Activated CD4-positive, alpha-beta memory T cell treated with anti-CD3 and anti-CD28 coated beads, Interleukin-2, amount 10 ng/mL, durations not matched to agents 7 days and 5 days (primary cell): ENCODE measurements at places on chromosomes 3 and 15. TPM values are rescaled to one million over a fixed set of nuclear protein-coding genes. Genes with fewer than 3 reads are reported as not detected.
A peak's percentile ranks its signal among the peaks of the same experiment; 100 is the strongest.

GRCh38 chr3:195918176-195918575 is 9.8 kb upstream of the TNK2 start:
- H3K4me3 ChIP-seq: no peak overlapping the region
- H3K27me3 ChIP-seq: peaks cover 18% of the 10 kb centered on the region
- no peak for DNase-seq
- H3K27ac ChIP-seq: no peak overlapping the region
- H3K36me3 ChIP-seq: no peaks in the 10 kb centered on the region
- peaks cover 16% of the 10 kb centered on the region for H3K4me1 ChIP-seq

DNA sequence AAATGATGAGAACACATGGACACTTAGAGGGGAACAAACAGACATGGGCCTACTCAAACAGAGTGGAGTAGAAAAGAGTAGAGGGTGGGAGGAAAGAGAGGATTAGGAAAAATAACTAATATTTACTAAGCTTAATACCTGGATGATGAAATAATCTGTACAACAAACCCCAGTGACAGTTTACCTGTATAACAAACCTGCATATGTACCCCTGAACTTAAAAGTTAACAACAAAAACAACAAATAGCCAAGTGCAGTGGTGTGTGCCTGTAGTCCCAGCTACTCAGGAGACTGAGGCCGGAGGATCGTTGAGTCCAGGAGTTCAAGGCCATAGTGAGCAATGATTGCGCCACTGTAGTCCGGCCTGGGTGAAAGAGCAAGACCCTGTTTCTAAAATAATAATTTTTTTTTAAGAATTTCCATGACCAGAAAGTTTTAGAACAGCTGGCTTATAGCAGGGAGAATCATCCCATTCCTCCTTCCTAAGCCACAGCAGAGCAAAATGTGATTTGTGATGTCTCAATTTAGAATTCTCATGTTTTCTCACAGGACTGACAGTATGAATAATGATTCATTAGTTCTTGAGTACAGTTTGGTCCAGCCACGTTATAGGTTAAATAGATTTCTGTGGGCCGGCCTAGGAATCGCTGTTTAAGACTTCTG is 150.0 kb downstream of the ZNF609 start:
- no peak for DNase-seq
- H3K4me3 ChIP-seq: no peak overlapping the region
- H3K36me3 ChIP-seq: peaks cover 4% of the 10 kb centered on the region
- no peaks in the 10 kb centered on the region for H3K27me3 ChIP-seq

DNA sequence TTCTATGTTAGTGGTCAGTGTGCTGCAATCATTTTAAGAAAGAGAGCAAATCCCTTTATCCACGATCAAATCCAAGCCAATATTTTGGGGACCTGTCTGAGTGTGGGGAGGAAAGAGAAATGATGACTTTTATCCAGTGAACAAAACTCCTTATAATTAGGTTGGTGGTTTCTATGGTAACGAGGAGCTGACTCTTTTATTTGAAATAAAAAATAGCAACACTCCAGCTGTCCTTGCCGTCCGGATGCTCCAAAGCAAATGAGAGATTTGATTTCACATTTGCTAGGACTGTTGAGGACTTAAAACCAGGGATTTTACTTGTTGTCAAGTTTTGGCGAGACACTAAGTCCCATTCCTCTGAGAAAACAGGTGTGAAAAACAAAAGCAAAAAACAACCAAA is 154.0 kb upstream of the PRICKLE2 start:
- H3K27ac ChIP-seq: no peak overlapping the region
- DNase-seq: no peak
- H3K4me1 ChIP-seq: no peaks in the 10 kb centered on the region
- H3K36me3 ChIP-seq: no peaks in the 10 kb centered on the region
- no peak overlapping the region for H3K4me3 ChIP-seq
- H3K27me3 ChIP-seq: no peaks in the 10 kb centered on the region

DNA sequence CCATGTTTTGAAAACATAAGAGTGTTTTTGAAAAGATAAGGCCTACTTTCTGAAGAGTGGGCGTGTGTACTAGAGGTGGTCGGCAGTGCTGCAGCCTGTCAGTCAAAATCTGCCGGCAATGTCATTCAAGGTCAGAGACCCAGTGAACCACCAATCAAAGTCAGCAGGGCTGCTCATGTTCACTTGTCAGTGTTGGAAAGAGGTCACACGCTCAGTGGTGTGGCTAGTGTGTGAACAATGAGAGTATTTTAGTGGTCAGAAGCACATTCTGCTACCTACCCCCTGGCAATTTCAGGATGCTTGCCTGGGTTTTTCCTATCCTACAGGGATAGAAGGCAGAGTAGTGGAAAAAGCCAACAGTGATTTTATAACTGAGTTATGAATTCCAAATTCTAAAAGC is 278.5 kb upstream of the ONECUT1 start:
- H3K36me3 ChIP-seq: no peaks in the 10 kb centered on the region
- no peaks in the 10 kb centered on the region for H3K27me3 ChIP-seq
- no peaks in the 10 kb centered on the region for H3K4me1 ChIP-seq
- no peak for DNase-seq

DNA sequence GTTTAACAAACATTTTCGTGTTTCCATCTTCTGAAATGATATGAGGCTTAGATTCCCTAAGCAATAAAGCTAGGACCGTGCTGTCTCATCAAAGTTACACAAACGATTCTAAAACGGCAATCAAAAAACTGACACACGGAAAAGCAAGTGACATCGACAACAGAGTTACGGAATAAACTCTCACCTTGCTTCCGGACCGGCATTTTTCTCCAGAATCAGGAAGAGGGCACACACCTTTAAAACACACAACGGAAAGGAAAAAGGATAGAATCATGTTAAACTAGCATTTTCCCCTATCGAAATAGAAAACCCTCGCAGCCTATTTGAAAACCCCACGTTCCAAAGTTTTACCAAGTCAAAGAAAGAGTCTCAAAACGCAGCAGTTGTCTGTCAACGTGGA is 1.4 kb downstream of the DLG1 start:
- H3K27ac ChIP-seq: peak overlapping the region; percentile 71
- peaks cover 37% of the 10 kb centered on the region for H3K4me1 ChIP-seq

DNA sequence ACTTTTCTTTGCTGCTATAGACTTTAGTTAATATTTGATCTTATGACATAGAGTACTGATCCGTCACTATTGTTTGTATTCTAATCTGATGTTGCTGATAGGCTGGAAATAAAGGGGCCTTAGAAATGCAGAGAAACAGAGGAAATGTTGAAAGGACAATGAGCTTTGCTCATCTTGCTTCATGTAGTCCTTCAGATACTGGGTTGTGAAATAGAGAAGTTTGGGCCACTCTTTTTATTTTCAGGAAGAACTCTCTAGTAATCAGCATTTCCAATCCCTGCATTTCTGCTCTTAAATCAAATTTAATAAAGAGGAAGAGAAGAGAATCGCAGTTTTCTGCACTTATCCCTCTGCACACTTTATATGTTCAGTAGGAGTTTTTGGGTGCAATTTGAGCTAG is 192.8 kb upstream of the THBS1 start:
- DNase-seq: no peak
- no peak overlapping the region for H3K4me3 ChIP-seq
- peaks cover 7% of the 10 kb centered on the region for H3K27me3 ChIP-seq
- H3K4me1 ChIP-seq: peaks cover 3% of the 10 kb centered on the region

DNA sequence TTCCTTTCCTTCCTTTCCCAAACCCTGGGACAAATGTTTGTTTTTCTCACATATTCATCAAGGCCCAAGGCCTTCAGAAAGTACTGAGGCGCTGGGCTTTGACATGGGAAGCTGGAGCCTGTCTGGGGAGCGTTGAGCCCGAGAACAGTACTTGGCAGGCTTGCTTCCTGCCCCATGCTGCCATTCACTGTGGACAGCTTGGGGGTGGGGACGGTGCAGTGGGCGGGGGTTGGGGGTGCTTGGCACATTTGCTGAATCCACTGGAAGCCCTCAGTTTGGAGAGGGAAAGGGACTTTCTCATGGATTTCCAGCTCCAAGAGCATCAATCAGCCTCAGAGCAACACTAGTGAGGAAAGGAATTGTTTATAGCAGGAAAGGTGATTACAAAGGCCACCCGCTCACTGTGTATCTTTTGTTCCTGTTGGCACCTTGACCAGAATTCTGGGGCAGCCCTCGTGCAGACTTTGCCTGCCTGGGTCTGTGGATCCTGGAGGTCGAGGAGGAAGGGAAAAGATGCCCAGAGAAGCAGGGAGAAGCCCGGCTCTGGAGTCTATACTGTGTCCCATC is 199.8 kb upstream of the RGMA start:
- H3K27ac ChIP-seq: no peak overlapping the region
- no peak overlapping the region for H3K4me3 ChIP-seq
- H3K36me3 ChIP-seq: no peaks in the 10 kb centered on the region
- DNase-seq: no peak
- H3K27me3 ChIP-seq: peaks cover 16% of the 10 kb centered on the region

Gene CX3CR1
- total RNA-seq: 6.2 TPM

Gene MESD
- total RNA-seq: 34.5 TPM

DNA sequence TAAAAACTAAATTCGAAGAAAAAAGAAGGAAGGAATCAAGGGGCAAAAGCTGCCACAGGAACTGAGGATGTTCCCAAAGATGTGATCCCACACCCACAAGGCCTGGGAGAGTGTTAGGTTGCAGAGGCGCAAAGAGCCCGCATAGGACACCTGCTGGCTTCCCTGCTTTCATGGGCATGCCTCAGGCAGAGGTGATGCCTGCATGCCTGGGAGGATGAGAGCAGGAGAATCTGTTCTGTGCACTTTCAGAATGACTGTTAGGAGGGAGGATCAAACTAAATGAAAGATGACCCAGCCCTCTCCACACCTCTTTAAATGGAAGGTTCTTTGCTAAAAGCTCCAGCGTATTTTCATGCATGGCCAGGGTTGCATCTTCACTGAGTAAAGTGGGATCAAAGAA is 162.4 kb downstream of the PLCL2 start:
- no peak for DNase-seq
- H3K36me3 ChIP-seq: peaks cover 64% of the 10 kb centered on the region
- H3K27me3 ChIP-seq: no peaks in the 10 kb centered on the region
- H3K27ac ChIP-seq: no peak overlapping the region
- H3K4me3 ChIP-seq: no peak overlapping the region
- peaks cover 38% of the 10 kb centered on the region for H3K4me1 ChIP-seq

Gene PAQR5
- total RNA-seq: not detected

DNA sequence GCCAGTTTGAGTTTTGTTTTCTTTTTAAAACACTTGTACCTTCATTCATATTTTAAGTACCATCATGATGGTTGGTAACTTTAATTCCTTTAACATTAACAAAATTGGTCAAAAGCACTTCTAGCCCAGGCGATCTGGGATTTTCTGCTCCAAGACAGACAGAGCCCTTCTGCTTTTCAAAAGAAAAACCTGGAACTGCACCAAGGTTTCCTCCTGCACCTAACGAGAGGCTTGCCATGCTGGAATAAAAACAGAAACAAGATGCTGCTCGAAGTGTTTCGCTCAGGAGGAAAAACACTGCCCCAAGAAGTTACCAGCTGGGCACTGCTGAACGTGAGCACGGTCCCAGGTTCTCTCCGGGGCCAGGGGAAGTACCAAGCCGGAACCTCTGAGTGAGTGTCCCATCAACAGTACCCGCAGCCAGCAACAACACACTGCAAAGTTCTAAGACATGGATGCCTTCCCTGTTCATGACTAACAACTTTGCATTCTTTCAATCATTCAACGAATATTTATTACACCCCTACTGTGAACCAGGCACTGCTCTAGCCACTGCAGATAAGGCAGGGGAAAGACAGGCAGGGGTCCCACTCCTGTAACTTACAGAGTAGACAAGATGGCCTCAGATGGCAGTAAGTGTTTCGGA is 98.8 kb downstream of the XXYLT1 start:
- H3K4me1 ChIP-seq: no peaks in the 10 kb centered on the region
- no peaks in the 10 kb centered on the region for H3K27me3 ChIP-seq
- no peak overlapping the region for H3K4me3 ChIP-seq
- H3K27ac ChIP-seq: no peak overlapping the region
- no peaks in the 10 kb centered on the region for H3K36me3 ChIP-seq
- no peak for DNase-seq

DNA sequence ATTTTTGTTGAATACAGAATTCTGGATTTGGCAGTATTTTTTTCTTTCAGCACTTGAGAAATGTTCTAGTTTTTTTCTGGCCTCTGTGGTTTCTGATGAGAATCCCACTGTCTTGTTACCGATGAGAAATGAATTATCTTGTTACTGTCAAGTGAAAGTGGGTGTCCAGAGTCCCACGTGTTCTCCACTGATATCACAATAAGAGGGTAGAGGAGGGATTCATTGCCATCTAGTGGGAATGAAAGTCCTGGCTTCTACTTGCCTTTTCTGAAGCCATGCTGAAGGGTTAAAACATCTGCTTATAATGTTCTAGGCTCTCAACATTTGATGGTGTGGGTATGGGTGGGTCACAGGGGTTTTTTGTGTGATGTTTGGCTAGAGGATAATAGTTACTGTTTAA is 66.1 kb downstream of the SEC22A start:
- no peaks in the 10 kb centered on the region for H3K27me3 ChIP-seq
- DNase-seq: no peak
- peaks cover 23% of the 10 kb centered on the region for H3K36me3 ChIP-seq

Gene RTP1
- not detected for total RNA-seq

GRCh38 chr3:144221761-144222160 is 250.1 kb downstream of the DIPK2A start:
- no peak overlapping the region for H3K27ac ChIP-seq
- H3K4me3 ChIP-seq: no peak overlapping the region
- DNase-seq: no peak
- no peaks in the 10 kb centered on the region for H3K4me1 ChIP-seq
- no peaks in the 10 kb centered on the region for H3K27me3 ChIP-seq

Gene EPHB3
- total RNA-seq: 0.71 TPM

Gene P2RY1
- 0.05 TPM for total RNA-seq

- peaks cover under 1% of the 10 kb centered on the region for H3K4me1 ChIP-seq
- no peak for DNase-seq
- H3K36me3 ChIP-seq: no peaks in the 10 kb centered on the region
- H3K27ac ChIP-seq: no peak overlapping the region
Observed at GRCh38 chr15:76070921-76071635, 11.3 kb downstream of the TMEM266 start.

DNA sequence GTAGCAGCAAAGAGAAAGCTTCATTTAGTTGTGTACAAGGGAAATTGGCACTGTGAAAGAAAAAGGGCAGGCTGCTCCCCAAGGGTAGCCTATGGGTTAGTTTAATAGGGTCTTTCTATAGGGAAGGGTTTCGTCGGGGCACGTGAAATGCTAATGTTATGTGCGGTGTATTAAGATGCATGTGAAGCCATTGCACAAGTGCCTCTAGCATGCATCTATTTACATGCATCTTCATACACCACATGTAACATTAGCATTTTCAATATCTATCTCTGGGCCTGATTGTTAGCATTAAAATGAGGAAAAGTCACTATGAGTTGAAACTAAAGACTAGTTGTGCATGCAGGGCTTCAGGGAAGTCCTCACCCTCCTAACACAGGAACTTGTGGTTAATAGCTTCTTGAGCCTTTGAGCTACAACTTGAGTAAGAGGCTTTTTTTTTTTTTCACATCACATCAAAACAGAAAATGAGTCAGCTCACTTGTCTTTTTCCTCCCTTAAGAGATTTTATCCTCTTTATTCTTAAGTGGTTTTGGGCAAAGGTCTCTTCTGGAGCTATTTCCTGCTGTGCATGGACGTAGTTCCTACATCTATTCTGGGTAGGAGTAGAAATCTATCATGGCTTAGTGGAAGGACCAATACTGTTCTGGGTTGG is 613.4 kb downstream of the ZPLD1 start:
- H3K4me3 ChIP-seq: no peak overlapping the region
- H3K27ac ChIP-seq: no peak overlapping the region
- H3K4me1 ChIP-seq: no peaks in the 10 kb centered on the region
- DNase-seq: no peak

Gene PP2D1
- not detected for total RNA-seq
